ENCODE measurements at places on chromosomes 3 and 15.

- DNase-seq: no peak
Observed at GRCh38 chr3:150511122-150511821, 35.0 kb downstream of the SERP1 start.

GRCh38 chr3:11375333-11376088, 103.3 kb downstream of the ATG7 start:
- DNase-seq: no peak

- DNase-seq: no peak
Observed at GRCh38 chr3:111861391-111861790, 2.3 kb downstream of the PHLDB2 start.

- no peak for DNase-seq
Observed at GRCh38 chr3:63980830-63981498, 42.3 kb downstream of the PSMD6 start.
